ENCODE measurements at places on chromosomes 7 and 10. TPM values are rescaled to one million over a fixed set of nuclear protein-coding genes. Genes with fewer than 3 reads are reported as not detected.

DNA sequence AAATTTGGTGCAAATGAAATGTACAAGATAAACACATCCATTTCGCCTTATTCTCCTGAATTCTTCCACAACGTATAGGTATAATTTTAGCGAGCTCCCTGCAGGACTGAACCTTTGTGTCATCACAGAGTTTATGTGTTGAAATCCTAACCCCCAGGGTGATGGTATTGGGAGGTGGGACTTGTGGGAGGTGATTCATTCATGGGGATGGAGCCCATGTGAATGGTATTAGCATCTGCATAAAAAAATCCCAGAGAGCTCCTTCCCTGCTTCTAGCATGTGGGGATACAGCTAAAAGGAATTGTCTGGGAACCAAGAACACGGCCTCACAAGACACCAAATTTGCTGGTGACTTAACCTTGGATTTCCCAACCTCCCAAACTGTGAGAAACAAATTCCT is 741.4 kb upstream of the VSTM2A start:
- no peak for DNase-seq

DNA sequence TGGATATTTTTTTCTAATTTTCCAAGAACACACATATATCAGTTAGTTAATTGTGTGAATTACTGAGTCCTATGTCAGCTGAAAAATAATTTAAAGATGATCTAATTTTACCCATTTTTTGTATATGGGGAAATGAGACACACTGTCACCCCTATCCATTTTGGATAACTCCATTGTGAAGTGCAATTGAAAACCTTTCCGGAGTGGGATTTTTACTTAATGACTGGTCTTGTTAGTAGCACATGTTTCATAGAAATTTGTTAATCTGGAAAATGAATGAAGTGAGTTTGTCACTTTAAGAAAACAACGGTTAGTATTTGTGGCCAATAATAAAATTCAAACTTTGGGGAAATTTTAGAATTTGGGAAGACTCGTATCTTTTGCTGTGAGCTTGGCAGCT is 2.0 kb downstream of the GARS1 start:
- no peak for DNase-seq

DNA sequence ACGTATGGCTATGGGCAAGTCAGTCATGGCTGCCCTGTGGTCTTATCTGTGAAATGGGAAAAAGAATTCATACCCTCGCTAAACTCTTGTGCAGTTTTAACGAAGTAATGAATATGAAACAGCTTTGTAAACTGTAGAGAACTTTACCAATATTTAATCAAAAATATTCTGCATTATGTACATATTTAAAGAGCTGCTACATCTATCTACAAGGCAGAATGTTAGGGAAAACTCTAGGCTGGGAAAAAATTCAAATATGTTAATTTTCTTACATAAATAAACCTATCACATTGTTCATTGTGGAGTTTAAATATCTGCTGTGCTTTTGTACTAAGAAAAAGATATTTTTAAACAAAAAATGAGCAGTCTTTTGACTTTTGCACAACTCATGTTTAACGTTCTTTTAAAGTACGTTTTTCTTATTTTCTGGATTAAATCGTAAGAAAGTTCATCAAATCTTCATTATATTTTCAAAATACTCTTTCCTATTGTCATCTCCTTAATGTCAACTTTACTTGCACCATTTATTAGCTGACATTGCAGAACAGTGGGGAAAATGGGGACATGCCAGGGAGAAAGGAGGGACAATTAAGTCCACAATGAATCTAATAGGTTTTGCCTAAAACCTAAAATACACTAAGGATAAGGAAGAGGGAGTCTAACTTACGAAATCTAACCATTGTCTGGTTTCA is 57.5 kb downstream of the ICA1 start:
- DNase-seq = no peak

- DNase-seq = peak; percentile 91
Measured at GRCh38 chr7:101121991-101122932, 4.6 kb upstream of the SERPINE1 start.

DNA sequence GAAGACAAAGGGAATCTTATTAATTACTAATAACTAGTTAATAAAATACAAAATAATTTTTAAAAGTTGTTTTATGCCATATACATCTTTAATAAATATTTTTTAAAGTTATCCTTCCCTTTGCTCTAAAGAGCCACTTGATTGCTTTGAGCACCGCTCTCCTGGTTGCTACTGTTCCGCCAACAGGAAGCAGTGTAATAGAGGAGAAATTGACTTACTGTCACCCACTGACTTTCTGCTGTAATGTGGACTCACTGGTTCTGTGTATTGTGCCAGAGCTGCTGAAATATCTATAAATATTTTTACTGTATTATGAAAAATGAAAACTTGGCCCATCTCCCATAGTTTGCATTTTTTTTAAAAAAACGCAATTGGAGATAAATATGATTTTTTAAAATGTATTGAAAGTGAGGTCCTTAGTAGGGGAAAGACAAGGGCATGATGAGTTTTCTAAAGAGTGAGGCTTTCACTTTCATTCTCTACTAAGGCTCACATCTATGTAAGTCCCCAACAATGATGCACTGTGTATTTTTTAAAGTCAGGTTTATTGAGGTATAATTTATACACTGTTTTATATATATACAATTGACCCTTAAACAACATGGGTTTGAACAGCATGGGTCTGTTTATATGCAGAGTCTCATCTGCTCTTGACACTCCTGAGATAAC is 100.5 kb downstream of the NPY start:
- DNase-seq = no peak

- no peak for DNase-seq
Measured at GRCh38 chr7:157898802-157899505, 562.1 kb downstream of the DNAJB6 start.

NME8 gene
- total RNA-seq = not detected

ADRA2A gene
- total RNA-seq = 1.2 TPM

Data from right atrium auricular region (tissue), 2 donors.